Breast epithelium (tissue), 4 donors: ENCODE measurements at places on chromosomes 2 and 18.
A peak's percentile ranks its signal among the peaks of the same experiment; 100 is the strongest.

GRCh38 chr2:157359628-157360027, 34.0 kb upstream of the ERMN start:
- no peak for DNase-seq

DNA sequence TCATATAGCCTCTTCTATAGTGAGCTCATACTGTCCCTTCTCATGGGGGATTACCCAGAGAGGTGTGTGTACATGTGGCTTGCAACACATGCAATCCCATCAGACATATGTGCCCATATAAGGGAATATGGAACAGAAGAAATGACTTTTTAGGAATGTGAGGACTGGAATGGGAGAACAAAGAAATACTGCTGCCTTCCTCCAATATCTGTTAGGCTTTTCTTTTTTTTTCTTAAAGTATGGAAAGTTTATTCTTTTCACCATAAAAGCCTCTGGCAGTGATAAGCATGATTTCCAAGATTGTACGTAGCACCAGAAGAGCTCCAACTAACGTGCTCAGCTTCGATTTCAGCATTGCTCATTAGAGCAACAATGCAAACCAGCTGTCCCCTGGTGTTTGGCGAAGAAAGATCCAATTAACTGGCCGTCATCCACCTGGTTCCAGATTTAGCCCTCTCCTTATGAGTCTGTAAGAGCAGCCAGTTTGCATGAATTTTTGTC, 113.6 kb downstream of the ADCYAP1 start:
- no peak for DNase-seq

- no peak for DNase-seq
Observed at GRCh38 chr2:42585779-42586178, 17.3 kb downstream of the MTA3 start.

GRCh38 chr2:240914645-240915525, 8.7 kb downstream of the CROCC2 start:
- DNase-seq = no peak

DNA sequence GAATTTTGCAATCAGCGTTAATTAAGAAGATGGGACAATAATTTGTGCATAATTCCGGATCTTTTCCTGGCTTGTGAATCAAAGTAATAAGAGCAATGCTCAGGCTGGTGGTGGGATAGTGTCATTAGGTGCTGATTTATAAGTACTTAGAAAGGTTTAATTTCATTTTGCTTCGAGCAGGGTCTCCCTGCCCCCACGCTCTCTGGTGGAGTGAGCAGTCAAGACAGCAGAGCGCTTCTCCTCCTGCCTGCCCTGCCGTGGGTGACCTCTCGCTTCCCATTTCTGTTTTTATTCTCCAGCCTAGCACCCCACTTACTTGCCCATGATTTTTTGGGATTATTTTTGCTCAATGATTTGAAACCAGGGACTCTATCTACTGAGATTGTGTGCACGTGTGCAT, 7.1 kb downstream of the ASB18 start:
- DNase-seq = no peak

- no peak for DNase-seq
Observed at GRCh38 chr2:80058562-80058961, 246.0 kb downstream of the LRRTM1 start.

DNA sequence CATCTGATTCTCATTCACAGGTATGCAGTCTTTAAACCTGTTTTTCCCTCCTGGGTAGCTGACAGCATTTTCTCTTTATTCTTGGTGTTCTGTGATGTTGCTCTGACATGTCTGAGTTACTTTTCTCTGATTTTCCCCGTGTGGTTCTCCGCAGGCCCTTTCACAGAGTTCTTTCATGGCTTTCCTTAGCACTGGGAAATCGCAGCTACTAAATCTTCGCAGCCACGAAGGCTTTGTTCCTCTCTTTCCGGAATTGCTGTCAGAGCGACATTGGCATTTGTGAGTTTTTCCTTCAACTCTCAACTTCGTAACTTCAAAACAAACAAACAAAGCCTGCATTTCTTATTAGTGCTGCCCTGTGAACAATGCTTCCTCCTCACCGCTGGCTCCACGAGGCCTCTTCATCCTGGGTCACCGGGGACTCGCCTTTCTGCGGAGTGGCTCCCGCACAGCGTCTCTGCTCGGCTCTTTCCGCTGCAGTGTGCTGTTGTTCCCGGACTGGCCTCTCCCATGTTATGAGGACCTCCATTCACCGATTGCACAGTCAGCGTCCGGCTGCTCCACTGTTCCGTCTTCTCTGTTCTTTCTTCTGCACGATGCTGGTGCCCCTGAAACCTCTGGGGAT, 16.1 kb downstream of the COLEC11 start:
- DNase-seq = no peak

- no peak for DNase-seq
Observed at GRCh38 chr2:142037744-142038143, 93.1 kb downstream of the LRP1B start.

GRCh38 chr2:218569661-218570500, 1.2 kb downstream of the CNOT9 start:
- no peak for DNase-seq

GRCh38 chr2:225020168-225020849, 22.0 kb downstream of the DOCK10 start:
- no peak for DNase-seq

DNA sequence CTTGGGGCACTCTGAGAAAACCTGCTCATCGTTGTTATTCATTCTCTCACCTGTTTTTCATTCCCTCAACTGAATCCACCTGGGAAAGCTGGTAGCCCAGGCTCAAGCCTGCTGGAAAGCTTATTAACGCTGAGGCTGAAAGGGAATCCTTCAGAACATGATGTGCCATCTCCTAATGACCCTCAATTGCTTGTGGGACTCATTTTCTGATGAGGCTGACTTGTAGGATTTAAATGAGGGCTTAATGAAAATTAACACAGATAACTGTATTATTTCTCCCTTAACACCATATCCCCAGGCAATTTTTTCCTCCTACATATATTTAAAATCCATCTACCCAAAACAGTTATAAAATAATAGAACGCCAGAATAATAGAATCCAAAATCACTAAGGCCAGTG, 162.7 kb upstream of the ACAA2 start:
- no peak for DNase-seq

GRCh38 chr18:31719363-31720006, 35.1 kb upstream of the B4GALT6 start:
- no peak for DNase-seq

DNA sequence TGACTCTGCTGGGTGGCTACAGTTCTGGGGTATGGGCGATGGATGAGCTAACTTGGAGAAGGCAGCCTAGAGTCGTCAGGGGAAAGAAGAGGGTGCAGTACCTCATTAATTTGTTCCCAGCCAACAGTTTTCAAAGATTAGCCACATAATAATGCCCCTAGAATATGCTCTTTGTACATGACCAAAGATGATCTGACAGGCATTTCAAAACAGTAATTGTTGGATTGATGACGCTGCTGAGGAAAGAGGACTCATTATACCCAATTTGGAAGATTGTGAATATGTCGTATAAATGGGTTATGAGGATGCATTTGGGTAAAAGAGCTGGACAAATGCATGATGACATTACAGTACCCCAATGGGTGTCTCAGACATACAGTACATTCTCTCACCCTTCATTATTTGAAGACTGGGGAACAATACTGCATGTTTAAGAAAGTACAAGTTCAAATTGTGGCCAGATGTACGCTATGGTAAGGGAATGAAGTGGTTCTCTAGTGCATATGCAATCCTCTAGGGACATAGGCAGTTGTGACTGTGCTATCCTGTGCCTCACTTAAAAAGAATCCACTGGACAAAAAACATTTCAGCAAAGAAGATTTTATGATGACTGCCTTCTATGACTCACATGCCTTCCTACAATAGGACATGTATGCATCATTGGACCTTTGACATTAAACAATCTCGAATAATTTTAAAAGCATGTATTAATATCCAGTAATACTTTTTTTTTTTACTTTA, 233.2 kb downstream of the CNTNAP5 start:
- no peak for DNase-seq

DNA sequence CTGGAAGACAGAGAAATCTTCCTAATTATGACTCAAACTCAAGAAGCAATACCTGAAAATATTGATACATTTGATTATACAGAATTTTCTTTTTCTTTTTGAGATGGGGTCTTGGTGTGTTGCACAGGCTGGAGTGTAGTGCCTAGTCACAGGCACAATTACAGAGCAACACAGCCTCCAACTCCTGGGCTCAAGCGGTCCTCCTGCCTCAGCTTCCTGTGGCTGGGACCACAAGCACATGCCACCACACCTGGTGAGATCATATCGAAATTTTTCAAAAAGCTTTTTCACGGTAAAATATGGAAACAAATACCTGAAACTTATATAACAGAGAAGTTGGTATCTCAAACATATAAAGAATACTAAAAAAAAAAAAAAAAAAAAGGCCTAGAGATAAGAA, 27.9 kb downstream of the TGFBRAP1 start:
- DNase-seq = no peak

- DNase-seq = peak; percentile 70
Observed at GRCh38 chr18:13223311-13224143, 5.0 kb downstream of the LDLRAD4 start.

DNA sequence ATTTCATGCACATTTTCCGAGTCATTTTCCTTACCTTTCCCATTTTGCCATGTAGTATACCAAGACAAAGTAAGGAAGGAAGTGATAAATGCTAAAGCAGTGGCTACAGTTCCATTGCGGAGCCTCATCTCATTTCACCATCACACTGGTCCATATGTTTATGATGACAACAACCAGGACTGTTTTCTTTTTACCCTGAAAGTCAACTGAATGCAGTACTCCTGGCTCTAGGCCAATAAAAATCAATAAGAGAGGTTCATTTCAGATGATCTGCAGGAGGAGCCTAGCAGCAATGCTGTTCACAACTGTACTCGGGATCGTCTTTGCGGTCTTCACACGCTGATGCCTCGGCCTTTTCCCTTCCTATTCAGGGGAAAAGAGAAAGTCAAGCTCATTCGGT, 4.7 kb downstream of the MGAT4A start:
- no peak for DNase-seq

DNA sequence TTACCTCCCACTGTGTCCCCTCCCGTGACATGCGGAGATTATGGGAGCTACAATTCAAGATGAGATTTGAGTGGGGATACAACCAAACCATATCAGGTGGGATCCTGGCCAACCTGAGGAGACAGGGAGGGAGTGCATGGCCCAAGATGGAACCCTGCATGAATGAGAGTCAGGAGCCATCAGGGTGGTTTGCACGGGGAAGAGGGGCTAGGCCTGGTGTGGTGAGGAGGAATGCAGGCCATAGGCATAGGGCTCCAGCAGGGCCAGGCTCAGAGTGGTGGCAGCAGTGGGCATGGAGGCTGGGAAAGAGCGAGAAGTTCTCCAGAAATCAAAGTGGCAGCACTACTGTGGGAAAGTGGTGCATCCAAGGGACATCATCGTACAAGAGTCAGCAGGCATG, 74.0 kb upstream of the BCL2L11 start:
- DNase-seq = no peak

GRCh38 chr18:69483574-69483973, 82.9 kb downstream of the DOK6 start:
- no peak for DNase-seq

- peak; percentile 47 for DNase-seq
Observed at GRCh38 chr2:239193401-239193811, 207.4 kb downstream of the HDAC4 start.
